T-helper 9 cell (primary cell): ENCODE measurements at places on chromosomes 11 and 22.

DNA sequence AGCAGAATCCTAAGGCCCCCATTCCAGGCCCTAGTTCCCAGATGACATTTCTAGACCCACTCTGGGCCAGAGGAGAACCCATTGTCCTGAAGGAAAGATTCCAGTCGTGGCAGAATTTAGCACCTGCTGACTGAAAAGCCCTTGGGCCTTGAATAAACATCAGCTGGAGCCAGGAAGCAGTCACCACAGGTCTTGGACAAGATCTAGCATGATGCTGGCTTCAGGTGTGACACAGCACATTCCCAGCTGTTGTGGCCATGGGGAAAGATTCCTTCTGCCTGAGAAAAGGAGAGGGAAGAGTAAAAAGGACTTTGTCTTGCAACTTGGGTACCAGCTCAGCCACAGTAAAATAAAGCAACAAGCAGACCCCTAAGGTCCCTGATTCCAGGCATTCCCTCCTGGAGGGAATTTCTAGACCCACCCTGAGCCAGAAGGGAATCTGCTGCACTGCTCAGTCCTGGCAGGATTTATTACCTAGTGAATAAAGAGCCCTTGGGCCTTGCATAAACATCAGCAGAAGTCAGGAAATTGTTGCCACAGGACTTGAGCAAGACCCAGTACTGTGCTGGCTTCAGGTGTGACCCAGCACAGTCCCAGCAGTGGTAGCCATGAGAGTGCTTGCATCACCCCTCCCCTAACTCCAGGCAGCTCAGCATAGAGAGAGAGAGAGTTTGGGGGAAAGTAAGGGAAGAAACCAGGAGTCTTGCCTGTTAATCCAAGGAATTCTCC lies 42.5 kb upstream of the PAMR1 start:
- no peak for DNase-seq

- DNase-seq, result no peak
These were observed 13.6 kb downstream of the DGKZ start for GRCh38 chr11:46360878-46361277.

DNA sequence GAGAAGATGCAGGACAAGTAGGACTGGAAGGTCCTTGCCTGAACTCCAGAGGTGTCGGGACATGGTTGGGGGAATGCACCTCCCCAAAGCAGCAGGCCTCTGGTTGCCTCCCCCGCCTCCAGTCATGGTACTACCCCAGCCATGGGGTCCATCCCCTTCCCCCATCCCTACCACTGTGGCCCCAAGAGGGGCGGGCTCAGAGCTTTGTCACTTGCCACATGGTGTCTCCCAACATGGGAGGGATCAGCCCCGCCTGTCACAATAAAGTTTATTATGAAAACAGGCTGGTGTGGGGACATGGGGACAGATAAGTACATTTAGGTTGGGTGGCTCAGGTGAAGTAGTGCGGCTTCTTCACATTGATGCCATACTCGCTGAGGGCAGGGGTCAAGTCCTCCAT lies 1.4 kb downstream of the TAF10 start:
- DNase-seq, result no peak

DNA sequence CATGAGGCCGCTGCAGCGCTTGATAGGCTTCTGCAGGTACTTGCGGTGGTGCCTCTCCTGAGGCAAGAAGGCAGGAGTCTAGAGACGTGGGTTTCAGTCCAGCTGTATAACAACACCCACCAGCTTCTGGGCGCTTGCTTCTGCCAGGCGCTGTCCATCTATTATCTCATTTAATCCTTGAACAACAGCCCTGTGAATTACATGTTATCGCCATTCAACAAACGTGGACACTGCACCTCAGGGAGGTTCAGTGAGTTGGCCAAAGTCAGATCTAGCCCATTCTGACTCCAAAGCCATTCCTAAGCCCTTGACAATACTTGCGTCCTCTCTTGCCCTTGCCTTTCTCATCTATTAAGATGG lies 436 bp upstream of the FAM181B start:
- no peak for DNase-seq

DNA sequence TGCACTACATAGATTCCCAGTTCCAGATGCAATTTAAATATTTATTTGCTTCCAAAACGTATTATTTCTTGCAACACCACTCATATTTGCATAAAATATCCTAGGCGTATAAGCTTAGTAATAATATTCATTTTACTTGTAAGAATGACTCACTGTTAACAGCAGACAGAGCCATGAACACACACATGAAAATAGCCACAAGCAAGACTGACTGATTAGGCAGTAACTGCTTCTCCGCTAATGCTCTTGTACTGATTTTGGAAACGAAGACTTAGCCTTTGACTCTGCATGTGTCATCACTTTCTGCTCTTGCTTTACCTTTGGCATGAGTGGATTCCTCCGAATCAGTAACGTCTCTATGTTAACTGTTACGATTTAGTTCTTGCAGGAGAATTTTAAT lies 6.0 kb downstream of the OR10Q1 start:
- DNase-seq, result no peak

DNA sequence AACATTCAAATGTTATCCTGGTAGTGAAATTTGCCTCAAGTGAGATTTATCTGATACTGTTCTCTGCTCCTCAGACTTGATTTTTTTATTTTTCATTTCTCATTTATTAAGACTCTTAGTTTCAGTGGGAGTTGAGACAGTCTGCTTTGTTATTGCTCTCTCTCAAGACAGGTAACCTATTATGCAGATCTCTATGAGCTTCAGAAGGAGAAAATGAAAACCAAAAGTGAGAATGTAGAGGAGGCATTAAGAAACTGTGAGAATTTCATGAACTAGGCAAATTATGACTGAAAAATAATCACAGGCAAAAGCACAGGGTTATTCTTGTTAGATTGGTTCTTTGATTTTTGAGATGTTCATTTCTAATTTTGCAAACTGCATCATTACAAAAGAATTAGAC lies 290.0 kb upstream of the CHORDC1 start:
- DNase-seq, result no peak

- DNase-seq, result no peak
These were observed 61.1 kb downstream of the SPECC1L start for GRCh38 chr22:24331468-24332440.

DNA sequence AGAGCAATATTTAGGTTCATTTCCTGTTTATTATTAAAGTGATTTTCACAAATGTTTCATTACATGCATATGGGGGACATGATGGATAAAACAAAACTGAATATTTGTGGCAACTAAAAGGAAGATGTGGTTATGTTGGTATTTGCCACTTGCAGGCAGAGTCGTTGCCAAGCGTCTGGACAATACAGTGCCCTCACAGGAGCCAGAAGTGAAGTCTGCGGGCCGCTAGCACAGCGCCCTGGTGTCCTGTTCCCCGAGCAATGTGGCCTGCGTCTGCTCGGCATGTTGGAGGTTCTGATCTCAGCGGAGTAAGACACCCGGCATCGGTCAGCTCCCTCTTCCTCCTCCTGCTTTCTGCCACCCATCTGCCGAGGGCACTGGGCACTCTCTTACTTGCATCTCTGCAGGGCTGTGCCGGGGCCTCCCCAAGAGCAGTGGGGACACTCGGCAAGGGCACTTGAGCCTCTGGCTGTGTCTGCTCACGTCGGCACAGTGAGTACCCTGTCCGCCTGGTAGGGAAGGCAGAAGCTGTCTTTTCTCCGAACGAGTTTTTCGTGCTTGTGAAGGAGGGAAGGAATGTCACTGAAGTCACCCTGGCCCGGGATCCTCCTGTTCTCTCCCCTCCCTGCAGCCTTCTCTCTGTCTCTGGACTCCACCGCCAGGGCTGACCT lies 10.5 kb upstream of the TTLL12 start:
- no peak for DNase-seq
